ENCODE measurements at places on chromosomes 5 and 9.

- no peak for DNase-seq
Observed at GRCh38 chr5:15124871-15125568, 253.4 kb upstream of the ANKH start.

GRCh38 chr9:116524778-116525470, 162.2 kb upstream of the TRIM32 start:
- no peak for DNase-seq

DNA sequence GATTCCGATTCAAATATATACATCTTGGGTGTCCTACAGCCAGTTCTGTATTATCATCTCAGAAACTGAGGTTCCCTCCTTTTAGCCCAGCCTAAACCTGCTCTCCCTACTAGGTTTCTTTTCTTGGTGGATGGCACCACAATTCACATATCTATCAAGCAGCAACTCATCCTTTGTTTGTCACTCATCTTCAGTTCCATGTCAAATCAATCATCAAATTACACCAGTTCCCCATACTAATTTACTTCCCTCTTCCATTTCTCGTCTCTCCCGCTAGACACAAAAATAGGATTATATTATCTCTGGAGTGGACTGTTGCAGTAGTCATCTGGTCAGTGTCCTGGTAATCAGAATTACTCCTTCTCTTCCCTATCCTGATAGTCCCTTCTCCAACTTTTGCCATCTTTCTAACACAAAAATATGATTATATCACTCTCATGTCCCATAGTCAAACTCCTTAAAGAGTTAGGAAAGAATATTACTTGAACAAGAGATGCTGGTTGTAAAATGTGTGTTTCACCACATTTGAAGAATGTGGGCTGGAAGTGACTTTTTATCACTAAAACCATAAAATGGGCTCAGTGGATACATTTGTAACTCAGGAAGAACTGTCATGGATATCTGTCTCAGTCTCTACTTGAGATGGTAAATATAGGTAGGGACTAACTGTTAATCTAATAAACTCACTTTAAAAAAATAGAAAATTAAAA, 69.1 kb upstream of the RICTOR start:
- DNase-seq: no peak

- DNase-seq: no peak
Observed at GRCh38 chr9:27601396-27601795, 28.1 kb upstream of the C9orf72 start.

GRCh38 chr5:128196791-128197190, 113.2 kb downstream of the SLC12A2 start:
- DNase-seq: no peak

- no peak for DNase-seq
Observed at GRCh38 chr9:129875687-129876395, 40.6 kb downstream of the USP20 start.

DNA sequence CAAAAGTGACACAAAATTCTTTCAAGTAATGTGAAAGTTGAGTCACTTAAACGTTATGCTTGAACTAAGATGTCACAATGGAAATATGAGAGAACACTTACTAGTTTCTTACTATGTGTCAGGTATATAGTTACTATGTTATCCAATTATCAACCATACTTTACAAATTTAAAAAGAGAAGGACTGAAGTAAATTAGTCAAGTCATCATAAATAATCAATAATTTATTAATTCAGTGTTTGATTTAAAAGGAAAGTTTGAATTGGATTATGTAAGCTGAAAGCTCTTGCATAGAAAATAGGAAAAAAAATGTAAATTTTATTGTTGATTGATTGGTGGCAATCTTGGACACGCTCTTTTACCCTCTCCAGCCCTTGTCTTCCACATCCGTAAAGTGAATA, 76.3 kb downstream of the GABRA1 start:
- DNase-seq: no peak

GRCh38 chr5:12614608-12615007, 710.4 kb upstream of the CTNND2 start:
- no peak for DNase-seq

- no peak for DNase-seq
Observed at GRCh38 chr5:149938791-149939358, 5.7 kb downstream of the PDE6A start.

DNA sequence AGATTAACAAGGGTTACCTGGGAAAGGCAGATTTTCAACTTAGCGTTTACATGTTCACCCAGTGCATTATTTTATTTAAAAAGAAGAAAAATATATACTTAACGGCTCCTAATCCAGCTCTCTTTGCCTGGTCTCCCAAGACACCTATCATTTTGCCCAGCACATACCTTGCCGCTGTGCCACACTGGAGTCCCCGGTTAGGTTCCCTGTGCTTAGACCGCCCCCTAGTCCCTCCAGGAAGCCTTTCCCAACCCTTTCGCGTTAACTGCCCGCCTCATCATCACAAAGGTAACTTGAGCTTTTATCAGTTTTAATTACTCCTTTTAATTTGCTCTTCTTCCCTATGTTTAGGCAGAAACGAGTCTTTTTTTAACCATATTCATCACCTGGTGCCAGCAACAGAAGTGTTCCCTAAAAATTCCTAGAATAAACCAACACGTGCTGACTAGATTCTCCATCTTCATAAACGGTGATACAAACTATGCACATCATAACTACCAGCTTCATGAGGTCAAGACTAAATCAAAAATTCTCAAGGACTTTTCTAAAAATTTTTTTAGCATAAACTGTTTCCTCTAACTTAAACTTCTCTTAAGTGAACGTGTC, 19.7 kb downstream of the DNAJA1 start:
- no peak for DNase-seq

- no peak for DNase-seq
Observed at GRCh38 chr5:119368238-119368630, 12.4 kb downstream of the TNFAIP8 start.

GRCh38 chr9:111076042-111076441, 37.8 kb upstream of the LPAR1 start:
- DNase-seq: no peak

DNA sequence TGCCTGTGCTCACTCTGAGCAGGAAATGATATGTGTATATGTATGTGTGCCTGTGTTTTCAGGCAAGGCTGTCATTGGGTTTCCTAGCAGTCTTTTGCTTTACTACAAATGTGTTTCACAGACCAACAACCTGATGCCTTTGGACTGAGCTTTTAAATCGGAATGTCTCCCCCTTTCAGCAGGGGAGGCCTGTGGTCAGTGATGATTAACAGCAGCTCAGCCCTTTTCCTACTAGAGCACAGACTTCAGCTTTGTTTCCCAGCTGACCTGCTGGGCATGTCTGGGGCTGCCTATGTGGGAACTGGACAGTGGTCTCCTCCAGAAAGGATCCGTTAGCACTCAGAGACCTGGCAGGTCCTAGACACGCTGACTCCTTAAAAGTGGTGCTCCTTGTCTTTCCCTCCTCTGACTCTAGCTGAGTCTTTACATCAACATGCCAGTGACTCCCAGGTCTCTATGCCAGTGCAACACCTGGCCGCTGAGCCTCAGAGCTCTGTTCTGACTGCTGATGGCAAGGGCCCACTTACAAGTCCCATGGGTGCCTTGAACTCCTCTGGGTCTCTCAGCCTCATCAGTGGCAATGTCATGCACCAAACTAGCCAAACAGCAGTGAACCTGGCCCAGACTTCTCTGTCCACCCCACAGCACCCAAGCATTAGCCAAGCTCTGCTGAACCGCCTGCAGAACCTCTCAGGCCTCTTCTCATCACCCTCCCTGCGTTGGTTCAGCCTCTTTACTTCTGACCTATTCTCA, 7.7 kb downstream of the MACROH2A1 start:
- DNase-seq: no peak

DNA sequence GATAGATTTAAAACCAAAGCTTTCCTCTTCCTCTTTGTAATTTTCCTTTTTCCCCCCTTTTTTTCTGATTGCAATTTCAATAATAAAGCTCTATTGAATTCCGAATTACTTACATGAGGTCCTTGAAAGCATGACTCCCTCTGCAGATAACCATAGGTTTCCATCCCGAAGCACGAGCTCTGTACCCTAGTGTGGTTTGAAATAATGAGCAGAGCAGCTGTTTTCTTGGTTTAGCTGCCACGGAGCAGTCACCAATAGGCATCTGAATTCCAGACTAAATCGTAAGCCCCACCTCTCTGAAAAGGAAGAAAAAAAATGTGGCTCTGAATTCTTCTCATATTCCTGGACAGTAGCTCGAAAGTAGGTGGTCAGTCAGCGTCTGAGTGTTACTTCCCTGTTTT, 18.5 kb upstream of the GNE start:
- no peak for DNase-seq

DNA sequence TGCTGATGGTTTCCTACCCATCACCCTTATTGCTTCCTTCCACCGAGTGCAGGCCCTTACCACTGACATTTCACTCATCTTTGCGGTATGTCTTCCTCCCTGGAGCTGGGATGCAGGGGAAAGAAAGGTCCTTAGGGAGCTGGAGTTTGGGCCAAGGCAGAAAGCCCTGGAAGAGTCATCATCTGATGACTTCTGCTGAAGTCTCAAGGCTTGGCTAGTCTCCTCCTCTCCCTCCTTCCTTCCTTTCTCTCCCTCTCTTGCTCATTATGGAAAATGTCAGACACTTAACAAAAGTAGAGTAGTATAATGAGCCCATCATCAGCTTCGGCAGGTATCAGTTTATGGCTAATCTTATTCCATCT, 40.0 kb downstream of the LARP1 start:
- DNase-seq: no peak
